ENCODE measurements at places on chromosomes 1 and 21.

GRCh38 chr1:3740042-3740441 is 12.2 kb upstream of the CCDC27 start:
- DNase-seq, result no peak

- DNase-seq, result no peak
Measured at GRCh38 chr1:29962336-29962735, 726.0 kb downstream of the PTPRU start.

- no peak for DNase-seq
Measured at GRCh38 chr1:201276891-201277290, 6.4 kb upstream of the PKP1 start.

DNA sequence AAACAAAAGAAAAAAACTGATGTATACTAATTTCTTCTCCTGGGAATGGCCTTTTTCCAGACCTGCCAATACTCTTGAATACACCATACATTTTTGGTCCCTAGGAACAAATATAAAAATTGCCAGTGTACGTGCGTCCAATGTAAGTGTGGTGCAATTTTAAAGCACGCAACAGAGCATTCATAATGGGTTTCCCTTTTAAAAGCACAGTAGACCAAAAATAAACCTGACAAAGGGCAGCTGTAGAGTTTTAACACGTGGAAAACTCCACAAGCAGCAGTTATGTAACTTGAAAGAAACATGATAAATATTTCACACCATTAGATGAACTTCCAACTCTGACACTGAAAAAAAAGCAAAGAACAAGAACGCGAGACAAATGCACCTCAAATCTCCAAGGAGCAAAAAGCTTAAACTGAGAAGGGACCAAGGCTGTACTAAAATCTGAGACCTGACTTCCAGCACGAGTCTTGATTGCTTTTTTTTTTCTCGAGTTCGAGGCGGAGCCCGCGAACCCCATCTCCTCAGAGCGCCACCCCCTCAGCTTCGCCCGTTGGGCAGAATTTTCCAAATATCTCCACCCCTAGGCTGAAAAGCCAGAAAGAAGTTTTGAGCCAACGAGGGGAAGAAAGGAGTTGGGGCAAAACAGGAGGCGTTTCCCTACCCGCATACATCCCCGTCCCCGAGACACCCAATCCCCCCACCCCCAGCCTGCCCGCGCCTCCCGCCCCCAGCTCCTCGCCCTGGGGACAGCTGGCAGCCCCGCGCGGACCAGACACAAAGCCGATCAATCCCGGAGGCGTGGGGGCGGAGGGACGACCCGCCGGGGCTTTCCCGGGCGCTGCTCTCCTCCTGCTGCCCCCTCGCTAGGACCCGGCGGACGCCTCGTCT is at the start of gene JAM2:
Gene JAM2, plus strand, starts transcription at position 599 of the 891 bp plus-strand sequence. CDS start 564 bp downstream, outside the sequence.
- DNase-seq, result peak; percentile 20

GRCh38 chr1:24360681-24361080 is 41.5 kb downstream of the GRHL3 start:
- no peak for DNase-seq

- DNase-seq, result no peak
Measured at GRCh38 chr1:248837045-248837780, 811 bp upstream of the ZNF672 start.
